ENCODE measurements at places on chromosomes 6 and 20.
A peak's percentile ranks its signal among the peaks of the same experiment; 100 is the strongest.

GRCh38 chr6:112563368-112563767 lies 216.2 kb downstream of the RFPL4B start:
- DNase-seq = no peak

DNA sequence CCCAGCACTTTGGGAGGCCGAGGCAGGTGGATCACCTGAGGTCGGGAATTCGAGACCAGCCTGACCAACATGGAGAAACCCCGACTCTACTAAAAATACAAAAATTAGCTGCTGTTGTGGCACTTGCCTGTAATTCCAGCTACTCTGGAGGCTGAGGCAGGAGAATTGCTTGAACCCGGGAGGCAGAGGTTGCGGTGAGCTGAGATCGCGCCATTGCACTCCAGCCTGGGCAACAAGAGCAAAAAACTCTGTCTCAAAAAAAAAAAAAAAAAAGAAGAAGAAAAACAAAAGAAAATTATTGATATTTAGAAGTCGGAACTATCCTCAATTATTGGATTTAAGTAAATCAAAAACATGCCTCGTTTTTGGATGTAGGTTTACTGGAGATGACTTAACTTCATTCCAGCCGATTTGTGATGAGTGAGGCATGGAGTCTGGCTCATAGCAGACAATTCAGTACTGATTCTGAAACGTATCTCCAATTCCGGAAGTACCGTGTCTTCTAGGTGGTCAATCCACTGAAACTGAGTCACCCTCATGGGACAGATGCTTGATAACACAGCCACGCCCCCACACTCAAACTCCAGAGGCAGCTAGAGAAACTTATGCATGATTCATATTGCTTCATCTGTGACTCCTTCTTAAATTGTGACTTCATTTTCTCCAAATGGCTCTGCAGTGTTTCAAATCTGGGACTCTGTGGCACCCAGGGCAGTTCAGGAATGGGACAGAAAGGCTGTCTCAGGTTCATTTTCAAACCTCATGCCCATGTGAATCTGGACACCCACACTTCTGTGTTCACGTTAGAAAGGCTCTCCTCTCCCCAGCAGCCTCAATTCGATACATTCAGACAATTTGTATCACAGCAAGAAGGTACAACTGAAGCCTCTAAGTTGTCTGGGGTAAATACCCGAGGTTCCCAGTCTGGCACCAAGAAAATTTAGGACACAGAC lies 110.4 kb upstream of the ARMC2 start:
- no peak for DNase-seq

DNA sequence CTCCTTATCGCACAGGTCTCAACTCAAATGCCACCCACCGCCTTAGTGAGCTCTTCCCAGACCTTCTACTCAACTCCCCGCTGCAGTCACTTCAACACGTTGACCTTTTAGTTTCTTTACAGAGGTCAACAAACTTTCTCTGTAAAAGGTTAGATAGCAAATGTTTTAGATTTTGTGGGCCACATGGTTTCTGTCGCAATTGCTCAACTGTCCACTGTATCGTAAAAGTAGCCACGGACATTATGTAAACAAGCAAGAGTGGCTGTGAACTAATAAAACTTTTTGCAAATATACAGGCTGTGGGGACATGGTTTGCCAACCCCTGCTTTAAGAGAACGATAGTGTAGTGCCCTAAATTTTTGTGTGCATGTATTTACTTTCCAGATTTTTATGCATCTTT lies 247.6 kb upstream of the TSHZ2 start:
- no peak for DNase-seq

- DNase-seq = no peak
These were observed 715.2 kb upstream of the MARCKS start for GRCh38 chr6:113141901-113142300.

DNA sequence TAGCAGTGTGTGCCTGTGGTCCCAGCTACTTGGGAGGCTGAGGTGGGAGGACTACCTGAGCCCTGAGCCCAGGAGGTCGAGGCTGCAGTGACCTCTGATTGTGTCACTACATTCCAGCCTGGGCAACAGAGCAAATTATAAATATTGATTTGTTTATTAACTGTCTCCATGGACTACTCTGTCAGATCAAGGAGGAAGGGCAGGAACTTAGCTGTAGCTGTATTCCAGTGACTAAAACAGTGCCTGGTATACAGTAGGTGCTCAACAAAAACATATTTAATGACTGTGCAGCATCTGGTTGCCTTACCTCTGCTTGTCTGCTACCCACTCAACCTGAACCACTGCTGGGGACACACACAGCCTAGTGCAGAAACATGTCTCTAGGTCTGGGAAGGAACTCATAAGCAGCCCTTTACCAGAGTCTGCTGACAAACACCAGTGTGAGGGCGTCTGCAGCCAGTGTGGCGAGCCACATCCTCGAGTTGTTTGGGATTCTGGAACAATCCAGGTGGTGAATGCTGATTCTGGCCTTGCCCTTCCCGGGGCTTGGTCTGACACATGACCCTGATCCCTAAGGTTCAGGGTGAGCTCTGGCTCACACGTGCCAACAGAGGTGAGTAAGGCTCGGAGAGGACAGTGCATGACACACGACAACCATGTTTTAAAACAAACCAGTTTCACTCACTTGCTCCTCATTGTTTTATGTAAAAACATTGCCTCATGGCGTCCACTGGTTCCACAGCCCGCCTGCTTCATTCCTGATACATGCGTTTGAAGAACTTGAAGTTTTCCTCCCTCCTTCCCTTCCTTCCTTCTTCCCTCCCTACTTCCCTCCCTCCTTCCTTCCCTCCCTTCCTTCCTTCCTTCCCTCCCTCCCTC lies 117.9 kb upstream of the ZNF217 start:
- no peak for DNase-seq

- DNase-seq = no peak
These were observed 1005.6 kb upstream of the FLRT3 start for GRCh38 chr20:15342991-15343523.

- no peak for DNase-seq
These were observed 74.1 kb downstream of the HIVEP2 start for GRCh38 chr6:142870787-142871415.

DNA sequence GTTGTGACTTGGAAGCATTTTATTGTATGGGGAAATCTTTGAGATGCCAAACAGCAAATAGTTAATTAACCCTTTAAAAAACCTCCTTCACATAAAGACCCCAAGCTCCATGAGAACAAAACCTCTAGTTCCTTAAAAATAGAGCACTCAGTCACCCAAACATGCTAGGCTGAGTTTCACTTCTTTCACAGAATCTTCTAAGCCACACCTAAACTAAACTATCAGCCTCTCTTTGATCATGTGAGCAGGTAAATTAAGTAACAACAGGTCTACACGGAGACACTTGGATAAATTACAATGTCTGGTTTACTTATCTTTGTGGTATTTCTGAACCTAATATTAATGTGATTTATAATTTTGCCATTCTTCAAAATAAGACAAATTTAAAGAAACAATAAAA lies 205.2 kb upstream of the MARCKS start:
- no peak for DNase-seq

DNA sequence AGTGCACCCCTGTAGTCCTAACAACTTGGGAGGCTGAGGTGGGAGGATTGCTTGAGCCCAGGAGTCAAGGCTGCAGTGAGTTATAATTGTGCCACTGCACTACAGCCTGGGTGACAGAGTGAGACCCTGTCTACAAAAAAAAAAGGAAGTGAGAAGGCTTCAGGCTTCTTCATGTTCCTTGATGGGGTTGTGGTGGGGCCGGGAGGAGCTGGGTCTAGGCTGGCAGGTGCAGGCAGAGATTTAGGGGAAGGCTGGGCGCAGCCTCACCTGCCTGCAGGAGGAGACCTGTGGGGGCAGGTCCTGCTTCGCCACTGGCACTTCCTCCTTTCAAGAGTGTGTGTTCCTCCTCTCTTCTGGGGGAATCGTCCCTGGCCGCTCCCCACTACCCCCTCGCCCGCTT lies 63.9 kb downstream of the CHMP4B start:
- no peak for DNase-seq

DNA sequence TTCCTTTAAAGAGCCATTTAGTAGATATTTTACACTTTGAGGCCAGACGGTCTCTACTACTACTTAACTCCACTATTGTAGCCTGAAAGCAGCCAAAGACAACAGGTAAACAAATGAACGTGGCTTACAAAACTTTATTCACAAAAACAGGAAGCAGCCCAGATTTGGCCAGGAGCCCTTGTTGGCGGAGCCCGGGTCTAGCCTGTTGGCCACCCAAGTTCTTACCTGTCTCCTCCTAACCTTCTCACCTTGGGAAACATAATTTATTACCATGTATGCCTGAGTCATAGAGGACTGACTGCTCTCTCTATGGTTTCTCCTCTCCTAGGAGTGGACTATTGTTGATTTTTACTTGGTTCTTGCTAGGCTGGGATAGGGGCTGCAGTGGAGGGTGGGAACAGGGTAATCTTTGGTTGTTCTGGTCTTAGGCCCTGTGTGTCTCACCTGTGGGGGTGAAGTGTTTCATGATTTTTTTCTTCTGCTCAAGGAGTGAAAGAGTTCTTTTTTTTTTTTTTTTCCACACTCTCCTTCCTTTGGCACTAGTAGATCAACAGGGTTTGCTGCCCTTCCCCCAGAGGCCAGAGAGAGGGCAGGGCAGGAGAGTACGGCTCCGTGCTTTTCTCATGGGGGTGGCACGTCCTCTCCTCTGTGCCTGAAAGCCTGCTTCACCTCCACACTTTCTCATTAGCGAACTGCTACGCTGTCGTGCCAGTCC lies 90.0 kb downstream of the RPP40 start:
- DNase-seq = no peak

DNA sequence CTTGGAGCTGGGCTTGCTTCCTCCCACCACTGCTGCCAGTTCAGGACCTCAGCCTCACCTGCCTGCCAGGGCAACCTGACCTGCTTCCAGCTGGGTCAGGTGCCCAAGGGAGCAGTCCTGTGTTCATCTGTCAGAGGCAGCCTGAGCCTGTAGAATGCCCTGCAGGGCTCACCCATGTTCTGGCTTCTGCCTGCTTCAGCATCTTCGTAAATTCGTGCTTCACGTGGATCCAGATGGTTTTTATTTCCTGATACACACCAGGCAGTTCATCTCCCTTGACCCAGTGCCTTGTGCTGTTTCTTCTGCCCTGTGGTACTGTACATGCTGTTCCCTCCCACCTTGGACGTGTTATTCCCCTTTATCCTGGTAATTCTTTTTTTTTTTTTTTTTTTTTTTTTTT lies 50.2 kb downstream of the ARID1B start:
- DNase-seq = peak; percentile 33

DNA sequence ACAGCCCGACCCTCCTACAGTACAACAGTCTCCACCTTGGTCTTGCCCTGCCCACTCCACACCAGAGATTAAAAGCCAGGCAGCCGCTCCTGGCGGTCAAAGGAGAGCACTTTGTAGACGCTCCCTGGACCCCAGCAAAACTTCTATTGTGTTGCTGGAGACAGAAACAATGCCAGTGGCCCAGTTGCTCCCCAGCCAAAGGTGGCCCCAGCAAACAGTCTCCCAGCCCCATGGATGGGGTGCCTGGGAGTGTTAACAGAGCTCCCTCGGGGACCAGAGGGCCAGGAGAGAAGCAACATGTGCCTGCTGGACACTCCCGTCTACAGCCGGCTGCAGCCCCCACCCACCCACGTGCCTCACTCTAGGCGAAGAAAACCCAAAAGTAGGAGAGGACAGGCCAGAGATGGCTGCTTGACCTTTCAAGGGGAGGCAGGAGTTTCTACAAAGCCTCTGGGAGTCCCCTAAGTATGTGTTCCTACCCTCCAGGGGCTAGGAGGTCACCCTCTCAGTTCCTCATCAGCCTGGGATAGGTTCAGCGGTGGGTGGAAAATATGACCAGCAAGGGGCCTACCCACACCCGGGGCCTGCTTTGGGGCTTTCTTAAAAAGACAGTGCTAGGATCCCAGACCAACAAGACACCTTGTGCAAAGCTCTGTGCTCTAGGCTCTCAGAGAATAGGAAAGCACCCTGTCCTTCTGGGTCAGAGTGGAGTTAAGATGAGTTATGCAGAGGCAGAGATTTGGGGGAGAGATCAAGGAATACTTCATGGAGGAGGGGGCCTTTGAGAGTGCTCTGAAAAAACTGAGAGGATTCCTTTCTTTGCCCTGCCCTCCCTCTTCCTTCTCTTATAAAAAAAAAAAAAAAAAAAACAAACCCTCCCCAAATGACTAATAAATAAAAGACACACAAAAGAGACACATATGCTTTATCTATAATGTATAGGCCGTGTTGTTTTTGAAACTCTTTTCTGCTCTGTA lies 19.0 kb upstream of the PREX1 start:
- DNase-seq = no peak

GRCh38 chr6:134707342-134708031 lies 242.4 kb downstream of the ALDH8A1 start:
- DNase-seq = peak; percentile 14

DNA sequence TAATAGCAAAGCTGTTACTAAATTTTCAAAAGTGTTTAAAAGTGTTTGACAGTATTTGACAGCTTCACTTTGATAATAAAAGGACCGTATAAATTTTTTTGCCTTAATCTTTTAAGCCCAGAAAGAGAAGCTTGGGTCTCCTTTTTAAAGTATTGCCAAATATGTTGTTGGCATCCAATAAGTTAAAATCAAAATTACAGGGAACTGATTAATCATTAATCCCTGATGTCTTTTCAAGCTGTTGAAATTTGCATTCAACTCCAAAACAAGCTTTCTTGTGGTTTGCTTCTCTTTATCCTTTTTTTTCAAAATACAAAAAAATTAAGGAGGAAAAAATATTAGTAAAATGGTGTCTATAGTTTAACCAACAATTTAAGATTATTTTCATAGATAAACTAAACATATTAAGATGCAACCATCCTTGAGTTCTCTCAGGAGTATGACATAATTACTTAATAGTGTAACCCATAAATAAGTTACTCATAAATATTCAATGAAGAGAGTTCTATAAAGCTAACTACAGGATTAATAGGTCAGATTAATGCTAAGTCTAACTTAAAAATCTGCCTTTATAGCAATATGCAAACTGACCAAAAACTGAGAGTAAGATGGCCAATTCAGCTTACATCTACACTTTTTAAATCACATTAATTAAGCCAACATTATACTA lies 27.0 kb upstream of the CALHM6 start:
- DNase-seq = no peak

DNA sequence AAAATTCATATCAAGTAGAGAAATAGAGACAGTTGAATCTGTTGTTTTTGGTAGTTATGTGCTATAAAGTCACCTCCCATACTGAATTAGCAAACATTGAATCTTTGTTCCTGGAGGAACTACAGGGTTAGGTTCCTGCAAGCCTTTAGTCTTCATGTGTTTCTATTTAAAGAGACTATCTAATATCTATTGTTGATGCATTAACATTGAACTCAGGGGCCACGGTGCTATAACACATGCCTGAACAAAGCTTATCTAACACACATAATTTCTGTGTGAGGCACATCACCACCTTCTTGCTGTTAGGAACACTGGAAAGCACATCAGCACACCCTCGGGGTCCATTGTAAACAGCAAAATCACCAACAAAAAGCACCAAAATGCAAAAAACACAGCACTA lies 21.2 kb downstream of the ARFGEF2 start:
- DNase-seq = no peak
